ENCODE measurements at places on chromosomes 11 and 22.

DNA sequence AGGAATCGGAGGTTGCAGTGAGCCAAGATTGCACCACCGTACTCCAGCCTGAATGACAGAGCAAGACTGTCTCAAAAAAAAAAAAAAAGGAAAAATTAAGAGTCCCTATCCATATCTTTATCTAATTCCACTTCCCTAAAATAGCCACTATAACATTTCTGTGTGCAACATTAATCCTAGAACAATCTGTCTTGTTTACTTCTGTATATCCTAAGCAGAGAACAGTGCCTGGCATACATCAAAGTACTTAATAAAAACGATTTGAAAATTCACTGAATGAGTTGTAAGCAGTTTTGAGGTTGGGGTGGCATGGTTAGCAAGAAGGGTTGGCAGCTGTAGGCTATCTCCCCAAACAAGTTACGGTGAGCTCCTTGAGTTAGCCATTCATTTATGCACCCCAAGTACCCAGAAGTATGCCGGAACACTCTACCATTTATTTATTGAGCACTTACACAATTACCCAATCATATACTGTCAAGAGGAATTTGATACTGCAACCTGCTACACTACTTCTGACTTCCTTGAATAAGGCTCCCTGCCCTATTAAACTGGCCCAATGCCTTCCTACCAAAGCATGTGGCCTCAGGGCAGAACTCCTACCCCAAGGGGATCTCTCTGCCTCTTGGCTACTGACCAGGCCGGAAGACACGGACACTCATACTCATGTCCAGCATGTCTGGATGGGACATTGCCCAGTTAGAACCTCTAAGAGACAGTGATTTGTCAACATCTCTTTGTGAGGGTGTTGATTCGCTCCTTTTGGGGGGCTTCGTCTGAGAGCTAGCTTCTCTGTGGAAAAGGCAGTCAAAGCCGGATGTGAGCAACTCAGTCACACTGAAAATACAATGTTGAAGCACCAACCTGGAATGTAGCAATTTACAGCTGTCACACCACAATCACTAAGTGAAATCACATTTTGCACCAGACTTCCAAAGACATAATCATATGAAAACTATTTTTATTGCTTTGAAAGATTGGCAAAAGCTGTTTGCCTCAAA is 16.3 kb upstream of the TMEM41B start:
- DNase-seq, result no peak

GRCh38 chr11:67041602-67042001 is 15.0 kb upstream of the RHOD start:
- DNase-seq, result no peak

DNA sequence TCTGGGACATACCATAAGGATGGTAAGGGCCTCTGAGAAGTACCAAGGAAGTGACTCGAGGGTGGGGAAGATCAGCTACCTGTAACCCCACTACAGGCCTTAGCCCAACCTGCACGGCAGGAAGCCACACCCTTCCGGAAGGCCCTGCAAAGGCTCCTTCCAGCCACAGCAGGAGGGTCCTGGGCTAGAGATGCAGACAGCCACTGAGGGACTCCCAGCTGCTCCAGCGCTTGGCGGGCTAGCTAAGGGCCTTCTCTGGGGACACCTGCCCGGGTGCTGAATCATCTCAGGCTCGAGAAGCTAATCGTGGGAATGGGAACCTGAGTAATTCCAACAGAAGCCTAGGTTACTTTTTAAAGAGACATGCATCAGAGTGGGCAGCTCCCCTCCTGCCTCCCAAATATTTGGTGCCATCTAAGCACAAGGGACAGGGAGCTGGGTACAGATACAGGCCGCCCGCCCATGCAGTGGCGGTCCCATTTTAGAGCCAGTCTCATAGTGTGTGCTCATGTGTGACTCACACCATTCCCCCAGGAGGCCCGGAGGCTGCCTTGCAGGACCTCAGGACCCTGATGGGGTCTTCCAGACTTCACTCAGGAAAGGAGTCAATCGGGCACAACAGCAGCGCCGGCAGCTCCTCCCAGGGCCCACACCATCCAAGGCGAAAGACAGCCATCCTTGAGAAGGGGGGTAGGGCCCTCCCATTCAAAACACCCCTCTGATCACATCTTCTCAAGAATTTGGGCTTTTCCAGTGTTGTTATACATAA is 8.0 kb downstream of the MYH9 start:
- DNase-seq, result no peak

DNA sequence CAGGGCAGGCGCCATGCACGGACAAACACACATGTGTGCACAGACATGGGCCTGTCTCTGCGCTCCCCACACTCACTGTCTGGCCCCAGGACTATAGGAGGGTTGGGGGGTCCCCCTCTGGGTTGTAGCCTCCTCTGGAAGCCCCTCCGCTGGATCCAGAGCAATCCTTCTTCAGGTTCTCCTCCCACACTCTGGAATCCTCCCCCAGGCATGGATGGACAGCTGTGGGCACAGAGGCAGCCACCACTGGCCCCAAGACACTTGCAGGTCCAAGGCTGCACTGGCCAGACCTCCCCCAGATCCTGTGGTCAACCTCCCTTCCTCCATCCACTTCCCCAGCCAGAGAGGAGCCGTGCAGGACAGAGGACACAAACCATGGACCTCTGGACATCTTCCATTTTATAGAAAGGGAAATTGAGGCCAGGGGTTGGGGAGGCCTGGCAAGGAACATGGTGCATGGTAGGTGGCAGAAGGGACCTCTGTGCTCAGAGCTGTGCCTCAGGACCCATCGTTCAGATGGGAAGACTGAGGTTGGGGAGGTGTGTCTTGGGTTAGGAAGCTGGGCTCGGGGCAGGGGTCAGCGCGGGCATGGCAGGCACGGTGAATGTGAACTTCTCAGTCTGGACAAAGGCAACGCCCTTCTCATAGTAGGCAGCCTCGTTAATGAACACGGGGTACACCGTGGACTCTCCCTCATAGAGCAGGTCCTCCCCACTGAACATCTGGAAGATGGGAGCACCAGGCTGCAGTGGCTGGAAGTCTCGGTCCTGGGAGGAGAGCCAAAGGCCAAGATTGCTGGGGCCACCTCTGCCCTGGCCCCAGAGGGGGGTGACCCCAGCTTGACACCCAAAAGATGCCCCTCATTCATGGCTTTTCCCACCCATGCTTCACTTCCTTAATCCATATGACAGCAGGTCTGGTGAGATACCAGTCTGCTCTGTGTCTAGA is 2.9 kb upstream of the TBX10 start:
- no peak for DNase-seq

DNA sequence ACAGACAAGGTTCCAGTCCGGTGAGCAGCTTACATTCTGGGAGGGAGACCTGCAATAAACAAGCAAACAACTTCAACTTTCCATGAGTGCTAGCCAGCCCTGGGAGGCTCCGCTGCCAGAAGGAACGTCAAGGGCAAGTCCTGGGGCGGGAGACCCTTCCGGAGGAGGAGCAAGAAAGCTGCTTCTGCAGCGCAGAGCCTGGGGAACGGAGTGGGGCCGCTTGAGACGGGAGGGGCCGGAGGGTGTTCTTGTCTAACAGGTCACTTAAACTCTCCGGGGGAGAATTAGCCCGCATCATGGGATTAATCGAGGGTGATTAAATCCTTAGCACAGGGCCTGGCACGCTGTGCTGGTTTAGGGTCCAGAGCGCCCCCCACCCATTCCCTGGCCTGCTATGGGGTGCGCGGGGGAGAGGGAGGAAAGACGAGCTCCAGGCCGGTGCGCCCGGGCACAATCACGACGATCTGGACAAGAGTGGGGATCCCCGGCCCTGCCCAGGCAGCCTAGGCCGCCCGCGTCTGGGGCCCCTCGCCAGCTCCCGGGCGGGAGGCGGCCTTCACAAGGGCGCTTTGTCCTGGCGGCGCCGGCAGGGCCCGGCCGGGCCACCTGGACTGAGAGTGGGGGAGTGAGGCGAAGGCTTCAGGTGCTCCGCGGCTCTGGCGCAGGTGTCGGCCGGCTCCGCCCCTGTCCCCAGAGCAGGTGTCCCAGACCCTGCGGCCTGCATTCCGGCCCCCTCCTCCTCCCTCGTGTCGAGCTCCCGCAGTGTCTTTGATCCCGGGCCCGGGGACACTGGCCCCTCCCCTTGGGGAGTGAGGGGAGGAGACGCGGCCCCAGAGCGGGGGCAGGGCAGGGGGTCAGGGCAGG is 663 bp upstream of the LARGE2 start:
- no peak for DNase-seq

GRCh38 chr11:111107501-111107900 is 138.0 kb upstream of the POU2AF2 start:
- DNase-seq, result no peak

DNA sequence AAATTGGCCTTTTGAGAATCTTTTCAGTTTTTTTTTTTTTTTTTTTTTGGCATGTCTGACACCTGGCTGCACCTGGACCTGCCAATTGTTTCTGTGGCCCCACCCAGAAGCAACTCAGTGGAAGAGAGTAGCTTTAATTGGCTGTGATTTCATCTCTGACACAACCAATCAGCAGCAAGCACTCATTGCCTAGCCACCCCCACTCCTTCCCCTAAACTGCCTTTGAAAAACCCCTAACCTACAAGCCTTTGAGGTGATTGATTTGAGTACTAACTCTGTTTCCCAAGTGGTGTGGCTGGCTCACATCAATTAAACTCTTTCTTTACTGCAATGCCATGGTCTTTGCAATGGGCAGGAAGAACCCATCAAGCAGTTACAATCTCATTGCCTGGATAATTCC is 98.2 kb upstream of the CHORDC1 start:
- DNase-seq, result no peak

GRCh38 chr22:43435851-43436811 is 24.3 kb downstream of the MPPED1 start:
- DNase-seq, result no peak

DNA sequence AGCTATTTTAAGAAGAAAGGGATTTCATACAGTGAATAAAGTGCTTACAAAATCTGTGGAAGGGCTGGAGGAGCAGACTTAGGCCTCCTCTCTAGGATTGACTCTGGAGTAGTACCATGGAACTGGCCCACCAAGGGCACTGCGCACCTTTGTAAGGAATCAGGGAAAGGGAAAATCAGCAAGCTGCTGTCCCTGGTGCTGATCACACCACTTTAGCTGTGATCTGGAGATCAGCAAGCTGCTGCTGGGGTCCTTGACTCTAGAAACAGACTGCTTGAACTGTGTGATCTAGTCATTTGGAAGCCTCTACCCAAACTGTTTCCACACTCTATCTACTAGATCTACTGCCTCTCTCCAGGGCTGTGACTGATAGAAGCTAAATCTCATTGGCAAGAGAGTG is 18.4 kb upstream of the TECTA start:
- DNase-seq, result no peak

- DNase-seq, result no peak
Observed at GRCh38 chr11:90661233-90661632, 438.4 kb upstream of the CHORDC1 start.

GRCh38 chr11:45945397-45945999 is 23.0 kb downstream of the LARGE2 start:
- DNase-seq, result no peak

DNA sequence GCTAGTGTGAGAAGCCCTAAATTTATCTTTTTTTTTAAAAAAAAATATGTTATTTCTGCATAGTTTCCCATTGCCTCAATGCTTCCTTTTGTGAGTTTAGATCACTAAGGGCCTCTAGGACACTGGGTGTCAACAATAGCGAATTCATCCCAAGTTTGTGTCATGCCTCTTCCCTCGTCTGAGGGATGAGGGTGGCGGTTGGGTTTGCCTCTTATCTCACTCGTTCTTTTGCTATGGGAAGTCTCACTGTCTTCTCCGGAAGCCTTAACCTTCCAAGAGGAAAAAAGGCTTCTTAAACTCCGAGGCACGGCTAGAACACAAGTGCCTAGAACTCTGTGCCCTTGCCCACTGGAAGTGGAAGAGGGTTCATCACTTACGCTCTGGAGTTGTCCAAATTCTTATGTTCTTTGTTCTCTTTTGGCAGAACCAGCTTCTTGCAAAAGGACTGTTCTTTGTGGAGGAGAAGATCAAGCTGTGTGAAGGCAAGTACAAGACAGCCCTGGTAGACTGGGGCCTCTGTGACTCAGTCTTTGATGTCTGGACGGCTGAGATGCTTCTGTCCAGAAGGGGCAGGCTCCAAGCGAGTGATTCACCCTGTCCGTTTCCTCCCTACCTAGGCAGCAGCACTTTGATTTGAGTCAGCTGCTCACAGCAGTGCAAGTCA is 78.5 kb downstream of the TRAF6 start:
- DNase-seq, result peak; percentile 45

GRCh38 chr11:92224054-92224406 is 588 bp upstream of the FAT3 start:
- DNase-seq, result no peak

GRCh38 chr11:95884376-95884775 is 39.5 kb downstream of the MTMR2 start:
- DNase-seq, result no peak

- DNase-seq, result no peak
Observed at GRCh38 chr22:17114898-17115235, 6.3 kb downstream of the TMEM121B start.

- DNase-seq, result no peak
Observed at GRCh38 chr11:56909563-56909962, 79.2 kb upstream of the OR5AK2 start.

DNA sequence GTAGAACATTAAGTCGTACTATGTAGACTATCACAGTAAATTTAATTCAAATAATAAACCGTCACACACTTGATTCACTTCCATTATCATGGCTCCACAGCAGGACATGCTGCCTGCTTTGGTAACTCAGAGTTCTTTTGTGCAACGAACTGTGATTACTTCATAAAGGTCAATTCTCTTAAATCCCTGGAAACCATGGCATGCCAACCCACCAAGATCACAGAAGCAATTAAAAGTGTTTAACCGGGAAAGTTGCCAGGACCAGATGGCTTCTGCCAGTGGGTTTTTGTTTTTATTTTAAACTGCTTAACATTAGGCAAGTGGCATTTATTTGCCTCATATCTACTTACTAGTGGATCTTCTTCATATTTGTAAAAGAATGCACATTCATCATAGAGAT is 1162.1 kb downstream of the DLG2 start:
- no peak for DNase-seq

DNA sequence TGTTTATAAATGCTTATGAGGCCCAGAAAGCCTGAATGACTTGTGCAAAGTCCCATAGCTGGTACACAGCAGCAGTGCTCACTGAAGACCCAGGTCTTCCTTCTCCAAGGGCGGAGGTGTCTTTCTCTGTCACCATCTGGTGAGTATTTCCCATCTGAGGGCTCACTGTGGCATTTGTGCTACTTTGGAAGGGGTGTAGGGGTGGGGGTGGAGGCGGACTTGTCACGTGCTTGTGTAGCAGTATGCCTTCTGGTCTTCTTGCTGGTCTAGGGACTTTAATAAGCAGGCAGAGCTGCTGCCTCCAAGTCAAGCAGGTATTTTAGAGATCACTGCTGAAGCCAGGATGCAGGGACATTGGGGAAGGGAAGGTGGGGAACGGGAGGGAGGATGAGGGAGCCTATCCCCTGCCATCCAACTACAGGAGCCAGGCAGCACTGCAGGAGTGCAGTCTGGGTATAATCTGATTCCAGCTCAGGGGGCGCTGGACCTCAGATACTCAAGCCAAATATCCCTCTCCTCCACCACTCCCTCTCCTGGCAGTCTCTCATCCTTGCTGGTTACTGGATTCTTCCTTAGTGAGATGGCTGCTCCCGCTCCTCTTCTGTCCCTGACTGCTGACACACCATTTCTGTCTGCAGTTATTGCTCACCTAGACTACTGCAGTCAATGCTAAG is 3.4 kb downstream of the ABCC8 start:
- no peak for DNase-seq
